HCT116 (cell line): ENCODE measurements at places on chromosomes 1 and 21.

- no peak for DNase-seq
These were observed 3.3 kb downstream of the GCSAML start for GRCh38 chr1:247552231-247552630.

DNA sequence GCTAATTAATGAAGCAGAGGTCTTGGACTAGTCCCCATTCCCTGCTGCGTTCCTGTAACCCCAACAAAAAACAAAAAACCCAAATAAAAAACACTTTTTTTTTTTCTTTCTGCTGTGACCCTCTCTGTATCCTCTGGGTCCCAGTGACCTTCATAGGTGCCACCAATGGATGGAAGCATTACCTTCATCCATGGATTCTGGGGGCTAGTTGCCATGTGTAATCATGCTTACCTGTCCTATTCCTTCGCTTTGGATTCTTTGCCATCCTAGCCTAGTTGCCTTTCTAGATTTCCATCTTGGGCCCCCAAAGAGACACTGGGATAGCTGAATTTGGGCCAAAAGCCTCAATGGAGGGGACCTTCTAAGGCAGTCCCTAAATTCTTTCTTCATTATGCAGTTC lies 1208.7 kb downstream of the BRINP3 start:
- peak; percentile 64 for DNase-seq

- DNase-seq = no peak
These were observed at the start of gene ZBTB18 for GRCh38 chr1:244050835-244051444. ZBTB18 (plus strand) TSS chr1:244051283; CDS start chr1:244051432, 149 bp downstream.

- no peak for DNase-seq
These were observed 119.8 kb upstream of the IRF2BP2 start for GRCh38 chr1:234729561-234730474.

- no peak for DNase-seq
These were observed 95.6 kb upstream of the TSPAN2 start for GRCh38 chr1:115184951-115185331.

- no peak for DNase-seq
These were observed 7.8 kb downstream of the CLDN19 start for GRCh38 chr1:42732126-42732680.

GRCh38 chr1:92486251-92487077 lies at the start of gene GFI1:
GFI1 (minus strand) TSS chr1:92486925; CDS start chr1:92483487, 3,438 bp downstream.
- DNase-seq = no peak

GRCh38 chr1:5947978-5948680 lies 44.1 kb downstream of the NPHP4 start:
- no peak for DNase-seq

GRCh38 chr1:31645274-31645568 lies 545 bp upstream of the PEF1 start:
- DNase-seq = no peak

DNA sequence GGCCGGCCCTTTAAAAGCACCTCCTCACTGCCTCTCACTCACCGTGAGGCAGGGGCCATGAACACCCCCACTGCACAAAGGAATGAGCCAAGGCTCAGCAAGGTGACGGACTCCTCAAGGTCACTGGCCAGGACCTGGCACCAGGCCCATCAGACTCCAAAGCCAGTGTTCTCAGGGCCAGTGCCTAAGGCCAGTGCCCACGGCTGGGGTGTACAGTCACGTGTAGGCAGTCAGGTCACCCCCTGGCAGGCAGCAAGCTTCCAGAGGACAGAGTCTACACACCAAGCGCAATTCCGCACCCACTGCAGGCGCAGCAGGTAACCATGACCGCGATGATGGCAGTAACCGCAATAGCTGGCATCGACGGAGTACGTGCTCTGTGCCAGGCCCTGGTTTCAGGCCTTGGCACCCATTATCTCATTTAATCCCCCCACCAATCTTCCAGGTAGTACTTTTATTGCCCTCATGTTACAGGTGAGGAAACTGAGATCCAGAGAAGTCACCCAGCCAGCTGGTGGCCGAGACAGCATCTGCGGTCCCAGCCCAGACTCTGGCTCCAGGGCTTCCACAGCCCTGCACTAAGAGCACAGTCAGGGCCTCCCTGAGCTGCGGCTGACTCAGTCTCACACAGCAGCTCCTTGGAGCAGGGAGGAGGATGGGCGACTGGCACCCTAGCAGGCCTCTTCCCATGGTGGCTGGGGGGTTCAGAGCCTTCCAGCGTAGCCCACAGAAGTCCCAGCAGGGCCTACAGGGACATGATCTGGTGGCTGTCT lies 27.0 kb downstream of the RAP1GAP start:
- DNase-seq = no peak

DNA sequence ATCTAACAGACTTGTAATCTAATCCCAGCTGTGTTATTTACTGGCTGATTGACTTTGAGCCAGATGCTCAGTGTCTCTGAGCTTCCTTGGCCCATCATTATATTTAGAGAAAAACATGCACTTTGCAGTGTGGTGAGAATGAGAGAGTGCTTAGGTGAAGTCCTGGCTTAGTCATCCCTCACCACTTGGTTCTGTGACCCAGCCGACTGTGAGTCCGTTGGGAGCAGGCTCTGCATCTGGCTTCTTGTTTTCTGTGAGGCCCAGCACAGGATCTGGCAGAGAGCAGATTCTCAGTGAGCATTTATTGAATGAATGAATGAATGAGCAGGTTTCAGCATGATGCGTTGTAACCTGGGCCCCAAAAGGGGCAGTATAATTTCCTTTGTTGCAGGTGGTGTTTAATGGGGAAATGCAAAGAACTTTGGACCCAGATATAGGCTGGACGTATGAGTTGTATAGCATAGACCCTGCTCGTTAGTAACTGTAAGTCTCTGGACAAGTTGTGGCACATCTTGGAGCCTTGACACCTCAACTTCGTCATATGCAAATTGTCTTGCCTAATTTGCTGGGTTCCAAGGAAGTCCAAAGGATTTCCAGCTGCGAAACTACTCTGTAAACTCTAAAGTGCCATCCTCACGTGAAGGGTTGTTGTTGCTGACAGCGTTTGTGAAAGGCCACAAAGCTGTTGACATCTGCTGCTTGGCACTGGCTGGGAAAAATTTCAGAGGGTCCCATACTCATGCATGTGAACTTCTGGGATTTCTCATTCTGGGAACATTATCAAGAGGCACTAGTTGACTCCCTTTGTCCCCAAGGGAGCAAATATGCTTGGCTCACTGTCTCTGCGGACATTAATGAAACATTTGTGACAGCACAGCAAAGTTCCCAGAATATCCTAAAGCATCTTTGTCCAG lies 138.8 kb upstream of the USP24 start:
- DNase-seq = no peak

- DNase-seq = no peak
These were observed 90.9 kb upstream of the DIRAS3 start for GRCh38 chr1:68141071-68142021.

GRCh38 chr1:65793359-65793732 lies 651 bp downstream of the PDE4B start:
- no peak for DNase-seq

DNA sequence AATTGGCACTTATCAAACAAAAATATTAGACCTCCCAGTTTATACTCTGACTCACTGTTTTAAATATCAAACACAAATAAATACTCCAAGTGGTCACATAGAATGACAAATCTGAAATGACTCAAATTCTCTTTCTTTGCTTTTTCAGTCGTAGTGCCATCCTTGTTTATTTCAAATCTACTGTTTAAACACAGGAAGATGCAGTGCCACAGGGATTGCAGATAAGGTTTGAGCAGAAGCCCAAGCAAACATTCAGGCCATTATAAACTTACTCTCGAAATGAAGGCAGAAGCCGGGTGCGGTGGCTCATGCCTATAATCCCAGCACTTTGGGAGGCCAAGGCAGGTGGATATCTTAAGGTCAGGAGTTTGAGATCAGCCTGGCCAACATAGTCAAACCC lies 255.4 kb upstream of the PLXNA2 start:
- DNase-seq = no peak

GRCh38 chr1:153613406-153613805 lies 469 bp upstream of the S100A16 start:
- DNase-seq = no peak

DNA sequence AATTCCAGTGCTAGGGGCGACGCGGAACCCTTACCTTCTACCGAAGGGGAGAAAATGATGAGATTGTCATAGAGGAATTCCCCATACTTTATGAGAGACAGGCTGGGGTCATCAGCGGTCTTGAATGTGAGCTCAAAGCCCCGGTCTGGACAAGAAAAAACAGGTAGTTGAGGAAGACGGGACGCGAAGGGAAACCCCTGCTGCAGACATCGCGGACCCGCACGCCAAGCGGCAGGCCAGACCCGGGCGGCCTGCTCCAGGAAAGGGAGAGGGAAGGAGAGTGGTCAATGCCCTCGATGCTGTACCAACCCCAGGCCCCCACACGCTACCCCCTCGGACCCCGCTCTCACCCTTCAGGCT lies 342 bp downstream of the DDOST start:
- DNase-seq = no peak

DNA sequence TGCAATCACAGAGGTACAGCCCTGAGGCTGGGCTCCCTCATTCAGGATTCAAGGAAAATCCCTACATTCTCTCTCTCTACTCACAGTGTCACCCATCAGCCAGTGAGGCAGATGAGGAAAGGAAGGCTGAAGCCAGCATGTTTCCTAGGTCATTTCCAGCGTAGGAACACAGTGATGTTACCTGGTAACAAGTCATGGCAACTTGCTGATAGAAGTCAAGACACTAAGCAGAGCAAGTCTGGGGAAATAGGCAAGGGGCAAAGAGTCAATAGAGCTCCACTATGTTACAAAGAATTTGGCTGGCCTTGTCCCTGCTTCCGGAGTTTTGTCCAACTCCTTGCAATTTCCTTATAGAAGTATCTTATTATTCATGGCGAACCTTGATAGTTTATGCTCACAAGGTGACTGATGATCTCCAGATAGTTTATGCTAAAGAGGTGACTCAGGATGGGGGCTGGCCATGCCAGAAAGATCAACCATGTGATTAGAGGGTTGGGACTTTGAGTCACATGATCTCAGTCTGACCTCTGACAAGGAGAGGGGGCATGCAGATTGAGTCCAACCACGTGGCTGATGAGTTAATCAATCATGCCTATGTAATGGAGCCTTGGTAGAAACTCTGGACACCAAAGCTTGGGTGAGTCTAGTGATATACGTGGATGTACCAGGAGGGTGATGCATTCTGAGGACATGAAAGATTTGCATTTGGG lies 51.1 kb downstream of the SUSD4 start:
- DNase-seq = no peak

- DNase-seq = no peak
These were observed 29.3 kb upstream of the NLRP3 start for GRCh38 chr1:247386687-247387086.

- no peak for DNase-seq
These were observed 7.4 kb downstream of the RRP15 start for GRCh38 chr1:218292515-218292914.

GRCh38 chr1:82373710-82374109 lies 573.0 kb downstream of the ADGRL2 start:
- DNase-seq = no peak

GRCh38 chr1:68313735-68314134 lies 81.4 kb upstream of the WLS start:
- no peak for DNase-seq

GRCh38 chr1:55823541-55824250 lies 608.5 kb upstream of the USP24 start:
- no peak for DNase-seq

- DNase-seq = no peak
These were observed 16.4 kb upstream of the TARBP1 start for GRCh38 chr1:234495231-234495990.

GRCh38 chr1:202073206-202073605 lies 49.5 kb upstream of the GPR37L1 start:
- no peak for DNase-seq

GRCh38 chr1:154186177-154186576 lies 5.7 kb downstream of the TPM3 start:
- DNase-seq = peak; percentile 39

GRCh38 chr1:150574260-150575071 lies 4.9 kb downstream of the MCL1 start:
- DNase-seq = no peak

- peak; percentile 54 for DNase-seq
These were observed 9.1 kb upstream of the TMEM61 start for GRCh38 chr1:54971317-54971791.

DNA sequence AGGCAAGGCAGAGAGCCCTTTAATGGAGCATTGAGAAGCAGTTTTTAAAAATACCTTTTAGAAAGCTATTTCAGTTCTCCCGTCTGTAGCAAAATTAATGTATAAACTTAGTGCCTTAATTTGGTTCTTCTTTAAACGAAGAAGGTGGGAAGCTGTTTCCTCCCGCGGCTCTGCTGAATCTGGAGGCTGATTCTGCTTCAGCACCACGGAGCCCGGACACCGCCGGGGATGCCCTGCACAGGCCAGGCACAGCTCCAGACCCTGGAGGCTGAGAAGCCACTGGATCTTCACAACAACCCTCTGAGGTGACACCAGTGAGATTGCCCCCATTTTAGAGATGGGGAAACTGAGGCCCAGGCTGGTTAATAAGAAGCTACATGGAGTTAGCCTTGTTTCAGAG lies 175.8 kb upstream of the VAMP3 start:
- no peak for DNase-seq

- peak; percentile 82 for DNase-seq
These were observed 3.3 kb upstream of the EPHA2 start for GRCh38 chr1:16158993-16159831.

GRCh38 chr1:44289530-44289929 lies 65.5 kb downstream of the ERI3 start:
- no peak for DNase-seq

- DNase-seq = no peak
These were observed 42.3 kb downstream of the HMCN1 start for GRCh38 chr1:185776522-185776921.

DNA sequence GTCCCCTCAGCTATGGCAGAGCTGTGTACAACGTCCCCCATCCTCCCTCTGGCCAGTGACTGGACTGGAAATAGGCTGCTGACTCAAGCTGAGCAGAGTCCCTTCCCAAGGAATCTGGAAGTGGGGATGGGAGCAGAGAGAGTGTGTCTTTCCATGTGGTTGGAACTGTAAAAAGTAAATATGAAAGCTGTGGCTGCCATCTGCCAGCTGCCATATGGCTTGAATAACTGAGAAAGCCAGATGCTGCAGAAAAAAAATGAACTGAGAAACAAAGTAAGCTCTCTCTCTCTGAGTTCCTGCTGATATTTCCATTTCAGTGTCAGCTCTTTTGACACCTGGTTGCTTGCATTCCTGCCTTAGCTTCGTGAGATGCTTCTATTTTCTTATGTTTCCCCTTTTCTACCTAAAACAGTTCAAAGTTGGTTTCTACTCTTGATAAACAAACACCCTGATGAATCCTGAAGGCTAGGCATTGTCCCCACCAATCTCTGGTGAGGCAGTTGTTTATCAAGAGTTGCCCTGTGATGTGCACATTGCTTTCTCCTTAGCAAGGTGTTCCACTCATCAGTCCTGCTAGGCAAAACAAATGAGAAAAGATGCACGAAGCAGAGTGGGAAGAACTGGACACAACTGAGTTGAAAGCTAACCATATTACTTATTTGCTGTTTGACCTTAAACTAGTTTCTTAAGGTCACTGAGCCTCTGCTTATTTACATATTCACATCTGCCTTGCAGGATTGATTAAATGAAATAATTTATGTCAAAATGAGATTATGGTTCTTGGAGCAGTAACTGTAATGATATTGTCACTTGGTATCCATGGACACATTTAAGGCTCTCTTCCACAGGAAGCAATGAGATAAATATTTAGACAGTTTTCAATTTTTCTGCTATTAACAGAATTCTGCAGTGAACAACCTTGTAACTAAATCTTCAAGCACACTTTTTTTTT lies 16.6 kb upstream of the DR1 start:
- DNase-seq = no peak

- no peak for DNase-seq
These were observed 30.9 kb downstream of the WNT3A start for GRCh38 chr1:228037401-228038386.

GRCh38 chr1:163426505-163427251 lies 104.9 kb downstream of the NUF2 start:
- no peak for DNase-seq

GRCh38 chr1:195915826-195916225 lies 692.4 kb downstream of the KCNT2 start:
- DNase-seq = no peak
